ENCODE measurements at places on chromosomes 6 and 20. TPM values are rescaled to one million over a fixed set of nuclear protein-coding genes. Genes with fewer than 3 reads are reported as not detected.

- no peak for DNase-seq
Observed at GRCh38 chr20:18272451-18272850, 15.9 kb upstream of the ZNF133 start.

DNA sequence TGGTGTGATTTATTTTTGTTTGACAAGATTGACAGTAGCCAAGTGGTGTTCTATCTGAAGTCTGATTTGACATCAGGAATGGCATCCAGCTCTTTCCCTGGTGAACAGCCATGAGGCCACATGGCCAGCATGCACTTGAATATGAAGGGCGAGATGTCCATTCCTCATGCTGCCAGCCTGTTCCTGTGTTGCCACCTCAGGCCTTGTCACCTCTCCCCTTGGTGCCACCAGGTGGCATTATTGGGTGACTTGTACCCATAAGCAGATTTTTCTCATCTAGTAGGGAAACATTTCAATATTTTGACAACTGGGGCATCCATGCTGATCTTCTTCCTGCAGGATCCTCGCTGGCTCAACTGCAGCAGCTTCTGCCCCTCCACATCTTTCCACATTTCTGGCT lies 199.1 kb downstream of the ERMARD start:
- DNase-seq: peak; percentile 54

- DNase-seq: no peak
Observed at GRCh38 chr6:107179004-107179403, 63.7 kb upstream of the BEND3 start.

GRCh38 chr6:107021446-107022185 lies 6.4 kb upstream of the MTRES1 start:
- no peak for DNase-seq

GRCh38 chr6:136696783-136697364 lies 95.4 kb downstream of the MAP3K5 start:
- DNase-seq: no peak

- no peak for DNase-seq
Observed at GRCh38 chr20:58982406-58983114, 1.5 kb downstream of the NELFCD start.

DNA sequence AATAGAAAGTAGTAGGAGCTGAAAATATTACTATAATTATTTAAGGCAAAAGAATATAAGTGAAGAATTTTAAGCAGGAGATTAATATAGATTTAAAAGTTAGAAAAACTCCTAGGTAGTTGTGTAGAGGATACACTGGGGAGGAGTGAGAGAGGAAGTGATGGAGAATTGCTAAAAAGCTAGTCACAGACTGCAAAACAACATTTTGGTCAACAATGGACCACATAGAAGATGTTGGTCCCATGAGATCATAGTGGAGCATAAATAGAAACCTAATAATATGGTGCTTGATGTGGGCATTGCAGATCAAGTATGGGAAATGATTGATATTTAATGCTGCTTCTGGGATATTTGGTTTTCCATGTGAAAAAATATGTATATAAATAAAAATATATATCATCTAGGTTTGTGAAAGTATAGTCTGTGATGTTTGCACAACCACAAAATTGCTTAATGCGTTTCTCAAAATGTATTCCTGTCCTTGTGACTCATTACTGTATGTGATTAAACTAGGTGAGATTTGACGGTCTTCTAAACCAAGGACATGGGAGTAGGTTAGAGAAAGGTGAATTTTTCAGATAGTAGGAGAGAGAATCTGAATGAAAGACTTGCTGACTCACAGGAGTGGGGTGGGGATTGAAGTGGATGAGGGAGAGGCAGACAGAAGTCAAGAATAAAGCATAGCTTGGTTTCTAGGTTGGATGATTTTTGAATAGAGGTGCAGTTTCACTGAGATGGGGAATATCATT lies 174.0 kb downstream of the BCKDHB start:
- no peak for DNase-seq

- no peak for DNase-seq
Observed at GRCh38 chr6:53737746-53738145, 57.1 kb upstream of the LRRC1 start.

- no peak for DNase-seq
Observed at GRCh38 chr6:73655341-73655917, 1.6 kb upstream of the SLC17A5 start.

- DNase-seq: peak; percentile 72
Observed at GRCh38 chr20:23622839-23623343, 14.9 kb downstream of the CST3 start.

Gene TP53TG5
- 1.4 TPM for total RNA-seq

Gene WFDC10B
- not detected for total RNA-seq

All from mucosa of descending colon (tissue), 3 donors.